Stimulated activated CD4-positive, alpha-beta T cell treated with anti-CD3 and anti-CD28 coated beads, Interleukin-1b, Interleukin-23, amount 100 ng/mL, for 1 hour (primary cell): ENCODE measurements at places on chromosomes 12 and 14.

- no peak for DNase-seq
Measured at GRCh38 chr14:80077262-80077661, 134.0 kb downstream of the DIO2 start.

- DNase-seq = no peak
Measured at GRCh38 chr12:52437508-52437907, 3.3 kb upstream of the KRT75 start.

DNA sequence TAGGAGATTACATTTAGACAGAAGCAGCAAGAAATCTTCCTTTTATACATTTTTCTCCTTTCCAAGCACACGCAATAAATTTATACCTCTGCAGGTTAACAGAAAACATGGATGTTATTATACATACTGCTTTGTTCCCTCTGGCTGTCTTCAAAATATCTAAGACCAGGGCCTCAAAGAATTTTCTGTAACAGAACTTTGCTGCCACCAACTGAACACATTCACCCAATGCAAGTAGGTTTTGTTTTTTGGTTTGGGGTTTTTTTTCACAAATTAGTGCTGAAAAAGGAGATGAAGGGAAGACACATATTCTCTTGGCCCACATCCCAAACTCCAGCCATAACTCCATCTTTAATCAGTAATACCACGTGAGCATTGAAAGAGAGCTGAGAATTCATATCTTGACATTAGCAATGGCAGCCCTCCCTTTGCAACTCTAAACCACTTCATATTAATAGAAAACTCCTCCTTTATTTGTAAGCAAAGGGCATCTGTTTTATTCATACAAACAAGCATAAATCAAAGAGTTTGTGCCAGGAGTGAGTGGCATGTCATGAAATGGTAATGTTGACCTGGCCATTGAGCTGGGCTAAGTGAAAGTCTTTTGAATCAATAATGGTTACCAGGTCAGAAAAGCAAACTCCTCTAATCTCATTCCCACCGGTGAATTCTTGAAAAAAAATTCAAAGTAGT is 150.8 kb upstream of the FSCB start:
- no peak for DNase-seq

DNA sequence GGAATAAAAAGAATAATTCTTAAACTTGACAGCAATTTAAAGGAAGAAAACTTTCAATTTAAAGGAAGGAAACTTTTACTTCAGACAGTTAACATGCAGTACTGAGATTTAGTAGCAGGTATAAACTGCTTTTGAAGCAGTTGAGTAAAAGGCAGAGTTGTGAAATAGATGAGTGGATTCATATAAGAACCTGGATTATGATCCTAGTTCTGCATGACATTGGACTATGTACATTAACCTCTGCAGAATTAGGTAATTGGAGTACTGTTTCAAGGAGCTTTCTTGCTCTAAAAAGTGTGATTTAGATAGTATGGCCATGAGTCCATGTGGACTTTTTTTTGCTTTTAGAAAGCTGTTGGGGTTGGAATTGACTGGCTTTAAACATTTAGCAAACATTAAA is 29.7 kb downstream of the ATP2A2 start:
- DNase-seq = no peak

DNA sequence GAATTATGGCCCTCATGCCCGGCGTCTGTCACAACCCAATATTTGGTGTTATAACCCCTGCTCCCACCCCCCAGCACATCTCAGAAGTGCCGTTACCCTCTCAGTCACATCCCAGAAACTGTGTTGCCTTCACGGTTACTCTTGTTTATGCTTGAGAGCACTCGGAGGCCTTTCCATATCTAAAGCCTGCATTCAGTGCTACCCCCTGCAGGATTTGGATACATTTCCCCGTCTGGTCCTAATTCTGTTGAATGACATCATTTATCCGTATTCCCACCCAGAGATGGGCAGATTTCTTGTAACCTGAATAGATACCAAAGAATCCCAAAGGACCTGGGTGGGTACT is 19.1 kb upstream of the FOS start:
- DNase-seq = no peak

GRCh38 chr14:54895683-54896082 is 6.9 kb downstream of the GCH1 start:
- no peak for DNase-seq
